ENCODE measurements at places on chromosomes 7 and 10. TPM values are rescaled to one million over a fixed set of nuclear protein-coding genes. Genes with fewer than 3 reads are reported as not detected.

GRCh38 chr7:76155938-76156337 is 45.8 kb upstream of the SRRM3 start:
- DNase-seq, result no peak

HMX3 gene
- not detected for polyA plus RNA-seq

ERVW-1 gene
- 1.9 TPM for polyA plus RNA-seq

DNA sequence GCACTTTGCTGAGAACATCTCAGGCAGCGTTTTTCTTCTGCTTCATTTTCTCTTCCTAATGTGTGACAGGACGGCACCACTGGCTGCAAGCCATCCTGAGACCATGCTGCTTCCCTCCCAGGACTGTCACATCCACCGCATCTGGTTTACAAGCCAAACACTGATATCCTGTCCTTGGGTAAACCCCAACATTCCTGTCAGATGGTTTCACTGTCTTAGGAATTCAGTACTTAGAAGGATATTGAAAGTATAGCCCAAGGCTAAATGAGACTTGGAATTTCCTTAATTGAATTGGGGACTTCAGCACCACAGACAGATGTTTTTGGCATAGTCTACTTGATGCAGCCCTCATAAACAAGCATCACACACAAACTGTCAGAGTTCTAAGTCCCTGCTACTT is 74.2 kb upstream of the PLXNA4 start:
- DNase-seq, result no peak

TET1 gene
- polyA plus RNA-seq, result not detected

- DNase-seq, result no peak
Observed at GRCh38 chr7:158424011-158424410, 163.6 kb downstream of the PTPRN2 start.
